ENCODE measurements at places on chromosomes 16 and 17.

DNA sequence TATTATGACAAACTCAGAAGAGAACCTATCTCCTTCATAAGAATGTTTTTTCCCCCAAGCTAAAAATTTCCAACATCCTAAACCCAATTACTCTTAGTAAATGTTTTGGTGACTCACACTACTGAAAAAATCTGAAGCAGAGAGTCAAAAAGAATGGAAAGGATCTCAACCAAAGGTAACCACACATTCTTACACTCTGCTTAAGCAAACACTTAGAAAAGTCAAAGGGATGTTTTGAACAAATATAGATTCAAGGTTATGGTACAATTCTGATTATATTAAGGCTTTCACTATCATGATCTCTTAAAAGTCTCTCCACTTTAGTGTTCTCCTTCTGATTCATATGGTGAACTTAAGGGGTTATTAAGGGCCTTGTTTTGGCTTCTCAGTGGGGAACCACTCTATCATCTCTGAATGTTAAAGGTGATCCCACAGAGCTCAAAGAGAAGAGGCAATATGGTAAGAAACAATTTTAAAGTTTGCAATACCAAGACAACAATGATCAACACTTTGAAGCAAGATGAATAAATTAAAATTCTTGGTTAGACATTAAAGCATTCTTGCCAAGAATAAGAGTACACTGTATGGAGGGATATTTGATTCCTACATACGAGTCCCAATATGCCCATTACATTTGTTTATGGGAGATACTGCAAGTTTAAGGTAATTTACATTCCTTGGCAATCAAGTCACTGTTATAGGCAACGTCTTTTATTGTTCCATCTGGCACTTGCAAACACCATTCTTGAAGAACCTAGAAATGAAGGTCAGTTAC, 69.2 kb downstream of the CDC27 start:
- DNase-seq = no peak

DNA sequence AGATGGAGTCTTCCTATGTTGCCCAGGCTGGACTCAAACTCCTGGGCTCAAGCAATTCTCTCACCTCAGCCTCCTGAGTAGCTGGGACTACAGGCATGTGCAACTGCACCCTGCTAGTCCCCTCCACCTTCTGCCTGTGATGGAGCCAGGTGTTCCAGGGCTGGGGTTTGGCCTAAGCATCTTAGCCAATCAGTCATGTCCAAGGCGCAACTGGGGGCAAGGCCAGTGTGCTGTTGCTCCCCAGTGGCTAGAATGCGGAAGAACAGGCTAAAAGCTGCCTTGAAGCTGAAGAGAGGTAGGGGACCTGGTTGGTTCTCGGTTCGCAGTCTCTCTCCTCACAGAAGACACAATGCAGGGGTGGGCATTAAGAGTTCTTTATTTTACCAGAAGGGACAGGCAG, 18.6 kb downstream of the FLOT2 start:
- peak; percentile 52 for DNase-seq

DNA sequence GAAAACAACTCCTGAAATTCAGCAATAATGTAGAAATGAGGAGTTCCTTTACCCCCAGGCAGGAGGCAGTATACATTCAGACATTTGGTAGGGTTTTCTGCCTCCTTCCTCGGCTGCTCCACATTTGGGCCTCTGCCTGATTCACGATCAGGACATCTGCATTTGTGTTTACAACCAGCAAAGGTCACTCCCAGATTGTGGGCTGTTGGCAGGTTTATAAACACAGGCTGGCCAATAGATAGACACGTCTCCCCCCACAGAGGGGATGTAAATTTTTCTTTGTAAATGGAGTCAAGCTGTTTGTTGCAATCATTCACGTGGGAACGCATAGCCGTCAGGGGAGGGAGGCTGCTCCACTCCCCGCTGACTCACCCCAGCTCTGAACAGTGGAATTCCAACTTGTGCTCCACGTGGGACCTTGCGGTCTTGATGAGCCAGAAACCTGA, 252.1 kb upstream of the N4BP1 start:
- DNase-seq = no peak

DNA sequence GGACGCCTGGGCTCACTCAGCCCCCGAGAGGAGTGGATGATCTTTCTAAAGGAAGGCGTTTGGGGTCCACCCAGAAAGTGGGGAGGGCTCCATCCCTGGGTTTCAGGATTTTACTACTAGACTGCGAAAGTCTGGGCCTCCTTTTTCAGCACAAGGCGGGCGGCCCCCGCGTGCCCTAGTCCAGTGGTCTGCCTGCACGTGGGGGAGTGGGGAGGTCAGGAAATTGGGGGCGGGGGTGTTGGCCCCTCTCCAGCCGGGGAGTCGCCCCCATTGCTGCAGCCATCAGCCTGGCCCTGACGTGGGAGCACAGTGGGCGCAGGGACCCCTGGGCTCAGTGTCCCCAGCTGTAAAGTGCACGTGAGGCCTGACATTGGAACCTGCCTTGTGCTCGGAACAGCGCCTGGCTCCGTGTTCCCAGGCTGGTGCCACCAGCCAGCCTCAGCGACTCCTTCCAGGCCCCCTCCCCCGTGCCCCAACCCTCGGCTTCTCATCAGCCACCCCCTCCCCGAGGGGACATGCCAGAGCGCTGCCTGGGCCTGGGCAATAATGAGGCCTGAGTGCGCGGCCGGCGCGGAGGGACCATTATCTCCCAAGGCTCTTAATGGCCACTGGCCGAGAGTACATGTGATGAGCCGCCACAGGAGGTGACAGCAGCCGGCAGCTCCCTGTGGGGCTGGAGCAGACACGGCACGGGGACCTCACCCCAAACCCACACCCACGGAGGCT, 2.4 kb upstream of the C1QTNF8 start:
- DNase-seq = no peak

- DNase-seq = peak; percentile 60
Observed at GRCh38 chr16:4115209-4115948, 863 bp downstream of the ADCY9 start.

- no peak for DNase-seq
Observed at GRCh38 chr17:58991718-58992331, 114.9 kb downstream of the TRIM37 start.

GRCh38 chr17:71447644-71448043, 673.2 kb upstream of the SOX9 start:
- DNase-seq = no peak

GRCh38 chr16:66265048-66265415, 101.5 kb upstream of the CDH5 start:
- no peak for DNase-seq

- peak; percentile 77 for DNase-seq
Observed at GRCh38 chr17:68613739-68614298, 12.7 kb upstream of the FAM20A start.

GRCh38 chr17:69103557-69104233, 38.0 kb downstream of the ABCA6 start:
- DNase-seq = no peak

DNA sequence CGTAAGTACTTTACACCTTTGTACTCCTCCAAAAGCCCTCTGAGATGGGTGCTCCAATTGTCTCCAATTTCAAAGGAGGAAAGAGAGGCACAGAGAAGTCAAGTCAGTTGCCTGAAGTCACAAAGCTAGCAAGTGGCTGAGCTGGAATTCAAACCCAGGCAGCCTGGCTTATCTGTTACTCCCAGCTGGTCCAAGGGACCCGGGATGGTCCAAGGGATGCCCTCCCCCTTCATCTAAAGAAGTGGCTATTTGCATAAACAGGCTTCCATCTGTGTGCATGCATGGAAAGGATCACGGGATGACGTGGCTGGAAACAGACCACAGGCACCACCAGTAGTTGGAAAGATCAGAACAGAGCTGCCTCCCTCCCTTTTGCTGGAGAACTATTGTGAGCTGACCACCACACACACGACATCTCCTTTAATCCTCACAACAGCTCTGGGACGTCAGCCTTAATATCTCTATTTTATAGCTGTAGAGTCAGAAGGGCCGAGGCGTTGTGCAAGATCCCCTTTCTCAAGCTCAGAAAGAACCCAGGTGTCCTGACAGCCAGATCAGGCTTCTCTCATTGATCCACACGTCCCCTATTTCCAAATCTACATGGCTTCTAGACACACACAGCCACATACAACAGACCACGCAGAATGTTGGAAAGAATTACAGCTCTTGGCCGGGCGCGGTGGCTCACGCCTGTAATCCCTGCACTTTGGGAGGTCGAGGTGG, 10.9 kb upstream of the COL1A1 start:
- peak; percentile 25 for DNase-seq

DNA sequence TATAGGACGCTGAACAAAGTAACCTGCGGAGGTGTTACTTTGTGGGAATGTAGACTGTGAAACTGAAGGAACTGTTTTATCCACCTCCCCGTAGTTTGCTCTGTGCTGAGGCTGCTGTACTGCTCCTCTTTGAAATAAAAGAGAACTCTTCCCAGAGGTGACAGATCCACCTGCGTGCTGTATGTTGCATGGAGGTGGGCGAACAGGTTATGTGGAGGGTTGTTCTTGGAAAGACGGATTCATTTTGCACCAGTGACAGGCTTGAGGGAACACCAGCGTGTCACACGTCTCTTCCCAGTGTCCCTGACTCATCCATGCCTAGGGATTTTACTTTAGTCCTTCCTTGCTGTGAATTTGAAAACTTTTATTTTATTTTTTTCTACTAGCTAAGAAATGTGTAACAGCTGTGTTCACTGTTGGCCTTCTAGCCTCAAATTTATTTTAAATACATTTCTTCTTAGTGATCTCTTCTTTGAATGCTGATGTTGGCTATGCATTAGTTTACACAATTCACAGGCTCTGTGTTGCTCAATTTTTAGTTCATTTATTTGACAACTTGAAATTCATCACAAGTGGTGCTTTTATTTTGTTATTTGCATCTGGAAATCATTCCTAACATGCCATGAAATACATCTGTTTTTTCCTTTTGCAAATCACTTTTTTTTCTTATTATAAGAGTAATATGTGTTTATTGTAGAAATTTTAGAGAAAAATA, 512.4 kb downstream of the CDH13 start:
- no peak for DNase-seq

GRCh38 chr16:70736465-70737376, 50.9 kb upstream of the MTSS2 start:
- no peak for DNase-seq

GRCh38 chr17:37054894-37055293, 106.1 kb downstream of the AATF start:
- DNase-seq = no peak

DNA sequence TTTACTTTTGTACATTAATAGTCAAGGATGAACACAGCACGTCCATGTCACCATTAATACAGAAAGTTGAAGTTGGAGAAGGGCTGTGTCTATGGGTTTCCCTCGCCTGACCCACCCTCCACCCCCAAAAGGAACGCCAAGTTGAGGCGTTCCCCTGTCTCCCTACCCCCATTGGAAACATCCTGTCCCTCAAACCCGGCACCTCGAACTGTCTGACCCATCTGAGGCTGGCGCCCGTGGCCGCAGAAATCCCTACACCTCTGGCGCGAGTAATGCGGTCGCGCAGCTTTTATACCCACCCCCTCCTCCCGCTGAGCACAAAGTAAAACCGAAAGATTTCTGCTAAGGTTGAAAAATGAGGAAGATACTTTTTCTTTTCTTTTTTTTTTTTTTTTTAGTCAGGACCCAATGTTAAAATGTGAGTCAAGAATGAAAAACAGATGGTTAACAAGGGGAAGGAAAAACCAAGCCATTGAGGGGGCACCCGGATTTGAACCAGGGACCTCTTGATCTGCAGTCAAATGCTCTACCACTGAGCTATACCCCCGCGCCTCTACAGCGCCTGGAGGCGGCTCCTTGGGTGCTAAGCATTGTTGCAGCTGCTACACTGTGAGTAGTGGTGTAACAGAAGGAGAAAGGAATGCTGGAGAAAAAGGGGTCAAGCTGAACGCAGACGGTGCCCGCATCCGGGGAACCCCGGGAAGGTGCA, 887 bp upstream of the LASP1 start:
- DNase-seq = peak; percentile 88

DNA sequence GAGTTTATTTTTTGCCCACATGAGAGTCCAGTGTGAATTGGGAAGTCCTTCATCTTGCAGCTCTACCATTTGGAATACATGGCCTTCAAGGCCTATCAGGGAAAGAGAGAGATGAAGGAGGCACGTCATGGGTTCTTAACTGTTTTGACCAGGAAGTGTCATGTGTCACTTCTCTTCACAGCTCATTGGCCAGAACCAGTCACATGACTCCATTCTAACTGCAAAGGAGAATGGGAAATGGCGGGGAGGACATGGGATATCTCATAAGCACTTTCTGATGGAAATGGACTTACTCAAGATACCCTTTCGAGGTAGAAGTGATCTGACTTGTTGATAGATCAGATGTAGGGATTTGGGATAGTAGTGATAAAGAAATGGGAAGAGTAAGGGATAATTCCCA, 57.9 kb upstream of the CES5A start:
- no peak for DNase-seq

- DNase-seq = no peak
Observed at GRCh38 chr16:15482068-15482747, 47.8 kb downstream of the BMERB1 start.

- DNase-seq = no peak
Observed at GRCh38 chr17:28001149-28001548, 41.3 kb upstream of the NLK start.

DNA sequence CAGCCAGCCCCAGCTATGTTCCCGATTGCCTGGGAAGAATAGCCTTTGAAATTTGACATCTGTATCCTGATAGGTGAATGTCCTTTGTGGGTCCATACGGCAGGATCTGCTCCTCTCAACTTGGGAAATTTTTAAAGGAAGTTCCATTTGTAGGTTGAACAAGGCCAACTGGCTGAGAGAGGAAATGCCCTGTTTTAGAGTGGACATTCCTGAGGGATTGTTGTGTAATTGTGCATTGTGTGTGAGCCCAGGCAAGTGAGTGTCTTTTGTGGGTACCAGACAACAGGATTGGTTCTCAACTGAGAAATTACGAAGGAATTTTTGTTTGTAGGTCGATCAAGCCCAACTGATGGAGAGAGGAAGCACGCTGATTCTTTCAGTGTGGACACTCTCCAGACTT, 2.6 kb upstream of the CPHXL2 start:
- DNase-seq = no peak

GRCh38 chr17:35709874-35710273, 21.6 kb upstream of the RASL10B start:
- no peak for DNase-seq

DNA sequence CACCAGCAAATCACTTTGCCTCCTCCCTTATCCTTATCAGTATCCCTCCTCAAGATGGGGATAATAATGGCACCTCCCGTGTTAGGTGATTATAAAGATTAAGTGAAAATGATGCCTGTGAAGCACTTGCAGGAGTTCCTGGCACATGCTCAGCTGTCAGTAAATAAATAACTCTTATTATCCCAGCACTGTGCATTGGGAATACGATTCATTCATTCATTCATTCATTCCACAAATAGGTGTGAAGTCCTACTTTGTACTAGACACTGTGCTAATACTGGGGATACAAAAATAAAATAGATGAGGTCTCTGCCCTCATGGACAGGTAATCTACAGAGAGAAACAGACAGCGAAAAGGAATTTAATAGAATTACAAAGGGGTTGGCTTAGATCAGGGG, 2.0 kb downstream of the XYLT2 start:
- DNase-seq = no peak

GRCh38 chr17:79650861-79651260, 40.0 kb upstream of the RBFOX3 start:
- DNase-seq = no peak

GRCh38 chr16:68265078-68265920, 973 bp downstream of the SLC7A6 start:
- DNase-seq = peak; percentile 26

- DNase-seq = no peak
Observed at GRCh38 chr16:89286096-89286495, 68.6 kb downstream of the ZNF778 start.

GRCh38 chr17:51088287-51088686, 32.4 kb downstream of the SPAG9 start:
- DNase-seq = no peak

- DNase-seq = no peak
Observed at GRCh38 chr16:49548325-49548970, 174.8 kb downstream of the C16orf78 start.

- DNase-seq = no peak
Observed at GRCh38 chr17:4480929-4481898, 17.5 kb upstream of the SPNS2 start.
